ENCODE measurements at places on chromosomes 11 and 22.

DNA sequence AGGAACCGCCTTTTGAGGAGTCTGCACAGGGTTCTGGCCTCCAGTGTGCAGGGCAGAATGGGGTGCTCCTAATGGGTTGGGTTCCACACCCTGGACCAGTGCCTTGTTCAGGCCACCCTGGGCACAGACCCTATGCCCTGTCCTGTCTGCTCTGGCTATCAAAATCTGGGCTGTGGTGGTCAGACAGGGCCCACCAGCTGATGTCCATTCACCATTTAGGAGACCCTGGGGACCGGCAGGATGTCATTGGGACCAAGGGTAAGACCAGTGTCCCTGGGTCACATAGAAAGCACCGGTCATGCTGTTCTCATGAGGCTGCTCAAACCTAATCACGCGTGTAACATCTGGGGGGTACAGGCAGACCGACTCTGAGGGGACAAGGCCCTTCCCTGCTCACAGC lies 37.3 kb downstream of the PARVG start:
- DNase-seq: no peak

DNA sequence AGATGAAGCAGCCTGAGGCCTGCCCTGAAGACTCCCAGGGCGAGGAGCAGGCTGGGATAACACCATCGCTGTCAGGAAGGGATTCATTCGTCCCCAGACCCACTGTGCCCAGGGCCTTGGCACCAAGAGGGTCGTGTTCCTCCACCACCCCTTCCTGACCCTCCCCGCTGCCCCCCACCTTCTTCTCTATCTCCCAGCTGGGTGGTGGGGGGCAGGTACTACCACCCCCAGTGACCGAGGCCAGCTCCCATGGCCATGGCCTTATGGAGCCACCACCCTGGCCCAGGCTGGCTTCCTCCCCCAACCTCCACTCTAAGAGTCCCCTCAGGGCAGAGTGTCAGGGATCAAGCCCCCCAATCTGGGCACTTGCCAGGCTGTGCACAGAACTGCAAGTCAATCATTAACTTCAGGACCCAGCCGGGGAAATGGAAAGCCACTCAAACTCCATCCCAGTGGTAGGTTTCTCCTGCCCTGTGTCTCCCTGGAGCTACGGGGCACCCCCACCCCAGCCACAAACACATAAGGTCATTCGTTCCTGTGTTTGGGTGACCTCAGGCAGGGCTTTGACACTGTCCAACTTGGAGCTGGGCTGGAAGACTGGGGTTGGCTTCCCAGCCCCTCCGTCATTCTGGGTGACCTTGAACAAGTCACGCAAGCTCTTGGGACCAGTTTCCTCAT lies 33.3 kb upstream of the WNT11 start:
- no peak for DNase-seq

- no peak for DNase-seq
Observed at GRCh38 chr11:60265373-60266214, 14.9 kb upstream of the MS4A4A start.

DNA sequence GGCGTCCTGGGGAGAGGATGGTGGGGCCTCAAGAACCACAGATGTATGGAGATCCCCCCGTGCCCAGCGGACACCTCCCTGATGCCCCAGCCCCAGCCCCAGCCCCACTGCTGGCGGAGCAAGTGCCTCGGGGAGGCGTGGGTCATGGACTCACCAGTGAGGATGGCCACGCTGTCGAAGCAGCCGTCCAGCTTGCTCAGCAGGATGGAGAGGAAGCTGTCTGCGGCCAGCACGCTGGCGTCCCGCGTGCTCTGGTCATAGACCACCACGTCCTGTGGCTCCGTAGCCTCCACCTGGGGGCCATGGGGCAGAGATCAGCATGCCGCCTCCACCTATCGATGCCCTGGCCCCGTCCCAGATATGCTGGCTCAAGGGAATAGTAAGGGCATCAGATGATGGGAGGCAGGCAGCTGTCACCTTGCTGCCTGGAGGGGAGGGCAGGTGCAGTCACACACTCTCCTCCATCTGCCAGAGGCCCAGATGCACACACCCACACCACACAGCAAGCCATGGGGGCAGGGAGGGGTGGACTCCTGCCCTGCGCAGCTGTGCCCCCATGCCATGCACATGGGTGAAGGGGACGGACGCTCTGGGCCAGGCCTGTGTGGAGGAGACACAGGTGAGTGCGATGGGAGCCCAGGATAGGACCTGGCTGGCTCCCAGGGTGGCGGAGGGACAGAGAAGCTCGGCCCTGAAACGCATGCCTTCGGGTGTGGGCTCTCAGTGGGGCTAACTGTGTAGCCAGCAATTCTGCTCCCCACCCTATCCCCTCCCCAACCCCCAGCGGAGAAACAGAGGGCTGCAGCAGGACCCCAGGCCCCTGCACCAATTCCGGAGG lies 8.2 kb downstream of the DUSP8 start:
- no peak for DNase-seq

DNA sequence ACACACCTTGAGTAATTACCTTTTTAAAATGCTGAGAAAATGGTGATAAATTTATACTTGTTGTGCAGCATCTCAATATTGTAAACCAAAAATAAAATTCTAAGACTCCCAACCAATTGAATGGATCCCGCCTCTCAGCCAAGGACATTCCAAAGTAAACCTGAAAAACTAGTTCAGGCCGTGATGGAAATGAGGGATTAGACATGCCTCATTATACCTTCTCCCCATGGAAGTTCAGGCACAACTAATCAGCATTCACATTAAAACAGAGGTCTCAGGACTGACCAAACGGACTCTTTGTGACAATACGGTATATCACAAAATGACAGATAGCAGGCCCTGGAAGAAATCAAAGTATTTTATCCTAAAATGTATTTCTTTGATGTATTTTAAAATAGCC lies 907.4 kb upstream of the RAG2 start:
- no peak for DNase-seq

DNA sequence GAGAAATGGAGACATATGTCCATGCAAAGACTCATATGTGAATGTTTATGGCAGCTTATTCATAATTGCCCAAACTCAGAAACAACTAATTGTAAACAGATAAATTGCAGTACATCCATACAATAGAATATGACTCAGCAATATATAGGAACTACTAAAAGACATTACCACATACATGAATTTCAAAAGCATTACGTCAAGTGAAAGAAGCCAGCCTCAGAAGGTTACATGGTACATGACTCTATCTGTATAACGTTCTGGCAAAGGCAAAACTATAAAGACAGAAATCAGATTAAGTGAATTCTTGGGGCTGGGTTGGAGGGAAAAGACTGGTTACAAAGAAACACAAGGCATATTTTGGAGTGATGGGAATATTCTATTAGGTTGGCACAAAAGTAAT lies 7.2 kb downstream of the KCTD21 start:
- DNase-seq: no peak

DNA sequence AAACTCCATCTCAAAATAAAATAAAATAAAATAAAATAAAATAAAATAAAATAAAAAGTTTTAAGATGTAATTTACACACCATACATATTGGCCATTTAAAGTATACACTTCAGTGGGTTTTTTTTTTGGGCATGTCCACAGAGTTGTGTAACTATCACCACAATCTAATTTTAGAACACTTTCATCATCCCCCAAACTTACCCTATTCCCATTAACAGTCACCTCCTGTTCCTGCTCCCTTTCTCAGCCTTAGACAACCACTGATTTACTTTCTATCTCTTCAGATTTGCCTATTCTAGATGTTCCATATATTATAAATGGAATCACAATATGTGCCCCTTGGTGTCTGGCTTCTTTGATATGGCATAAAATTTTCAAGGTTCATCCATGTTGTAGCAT lies 4.6 kb upstream of the ACER3 start:
- DNase-seq: no peak

DNA sequence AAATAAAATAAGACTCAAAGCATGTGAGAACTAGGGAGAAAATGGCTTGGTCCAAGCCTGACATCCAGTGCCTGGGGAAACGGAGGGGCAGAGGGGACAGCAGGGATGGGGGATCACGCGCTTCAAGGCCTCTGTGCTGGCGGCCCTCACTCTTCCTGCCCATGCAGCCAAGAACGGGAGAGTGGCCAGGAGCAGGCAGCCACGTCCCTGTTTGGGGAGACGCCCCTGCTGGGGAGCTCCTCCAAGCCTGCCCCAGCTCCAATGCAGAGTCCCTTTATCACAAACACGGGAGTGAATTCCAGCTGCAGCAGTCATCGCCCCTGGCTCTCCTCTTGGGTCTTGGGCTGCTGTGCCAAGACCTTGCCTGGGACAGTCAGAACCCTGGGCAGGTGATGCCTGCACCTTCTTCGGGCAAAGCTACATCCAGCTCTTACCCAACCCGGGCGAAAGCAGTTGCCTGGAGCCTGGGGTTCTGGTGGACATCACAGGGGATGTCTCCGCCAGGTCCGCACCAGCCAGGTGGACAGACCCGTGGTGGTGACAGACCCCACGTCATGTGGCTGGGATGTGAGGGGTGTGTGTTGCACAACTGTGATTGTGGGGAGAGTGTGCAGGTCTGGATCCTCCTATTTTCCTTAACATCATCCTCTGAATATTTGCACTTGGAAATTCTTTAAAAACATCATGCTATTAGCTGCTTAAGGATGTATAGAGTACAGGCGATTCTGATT lies 1391.3 kb downstream of the BRD1 start:
- no peak for DNase-seq

GRCh38 chr22:20565079-20565734 lies 57.8 kb downstream of the MED15 start:
- no peak for DNase-seq

- DNase-seq: no peak
Observed at GRCh38 chr22:17257121-17258001, 38.1 kb upstream of the ADA2 start.

DNA sequence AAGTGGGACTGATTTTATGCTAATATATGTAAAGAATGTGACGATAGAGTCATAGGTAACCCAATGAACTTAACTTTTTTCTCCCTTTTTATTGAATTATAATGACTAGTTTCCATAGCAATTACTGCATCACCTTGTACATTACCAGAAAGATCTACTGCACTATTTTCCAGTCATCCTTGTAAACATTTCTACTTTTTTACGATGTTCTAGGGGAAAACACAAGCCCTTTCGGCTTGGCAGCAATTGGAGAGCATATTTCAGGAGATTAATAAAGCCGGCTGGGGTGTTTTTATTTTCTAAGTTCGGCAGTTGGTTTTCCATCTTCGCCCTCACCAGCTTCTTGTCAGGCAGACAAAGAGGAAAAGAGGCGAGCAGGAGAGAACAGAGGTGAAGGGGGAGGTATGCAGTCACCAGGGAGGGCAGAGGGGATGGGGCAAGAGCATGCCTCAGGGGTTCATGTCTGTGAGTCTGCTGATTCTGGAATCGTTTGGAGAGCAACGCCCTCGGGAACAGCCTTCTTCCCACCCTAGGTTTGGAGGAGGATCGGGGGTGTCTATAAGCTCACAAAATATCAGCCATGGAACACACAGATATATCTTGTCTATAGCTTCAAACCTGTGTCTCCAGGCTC lies 476.4 kb downstream of the MIAT start:
- no peak for DNase-seq

DNA sequence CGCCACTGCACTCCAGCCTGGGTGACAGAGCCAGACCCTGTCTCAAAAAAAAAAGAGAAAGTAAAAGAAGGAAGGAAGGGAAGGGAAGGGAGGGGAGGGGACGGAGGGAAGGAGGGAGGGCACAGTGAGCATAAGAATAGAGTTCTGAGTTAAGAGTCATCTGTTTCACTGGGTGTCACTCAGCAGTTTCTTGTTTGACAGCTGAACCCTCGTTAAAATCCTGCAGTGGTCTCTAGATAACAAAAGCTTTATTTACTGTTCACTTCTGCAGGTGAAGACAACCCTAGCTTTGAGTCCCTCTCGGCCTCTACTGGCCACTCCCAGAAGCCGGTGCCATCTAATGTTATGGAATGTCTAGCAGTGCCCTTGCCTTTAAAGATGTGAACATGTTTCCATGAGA lies 71.2 kb downstream of the CLPB start:
- no peak for DNase-seq

Measured in stimulated activated naive CD4-positive, alpha-beta T cell treated with Interleukin-2 at 50 U/mL for 16 hours (primary cell).